Myocyte (in vitro differentiated cells): ENCODE measurements at places on chromosomes 4 and X. TPM values are rescaled to one million over a fixed set of nuclear protein-coding genes. Genes with fewer than 3 reads are reported as not detected.

FDCSP gene
- total RNA-seq, result not detected in 2 replicates

REELD1 gene
- total RNA-seq, result not detected in 2 replicates

KCND1 gene
- total RNA-seq, result 0.10 and 0.21 TPM in 2 replicates

ENPP6 gene
- not detected in 2 replicates for total RNA-seq

APELA gene
- not detected in 2 replicates for total RNA-seq

SHROOM3 gene
- total RNA-seq, result 2.7 and 3.5 TPM in 2 replicates
